ENCODE measurements at places on chromosomes 2 and 18.

DNA sequence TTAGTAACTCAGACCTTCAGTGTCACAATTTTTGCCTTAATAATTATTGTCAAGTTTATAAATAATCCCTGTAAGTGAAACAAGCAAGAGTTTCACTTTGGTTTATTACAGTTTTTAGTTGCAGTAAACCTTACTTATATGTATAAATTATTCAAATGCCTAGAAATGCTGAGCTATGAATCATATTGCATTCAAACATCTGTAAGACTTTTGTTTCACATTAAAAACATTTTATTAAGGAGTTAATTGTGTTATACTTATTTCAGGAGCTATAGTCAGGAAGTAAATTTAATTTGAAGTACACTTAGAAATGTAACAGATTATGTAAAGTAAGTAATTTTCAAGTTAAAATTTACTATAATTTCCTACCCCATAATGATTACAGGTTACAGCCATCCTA lies 3.9 kb upstream of the ETAA1 start:
- no peak for DNase-seq

DNA sequence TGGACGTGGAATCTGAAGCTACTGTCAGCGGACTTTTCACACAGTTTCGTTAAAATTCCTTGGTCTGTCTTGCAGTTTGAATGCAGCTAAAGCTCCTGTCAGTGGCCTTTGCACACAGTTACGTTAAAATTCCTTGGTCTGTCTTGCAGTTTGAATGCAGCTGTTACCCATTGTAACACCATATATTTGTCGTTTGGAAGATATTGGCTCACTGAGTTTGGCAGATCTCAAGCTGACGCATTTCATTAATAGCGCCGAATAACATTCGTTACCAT lies 1.0 kb downstream of the LIMS1 start:
- peak; percentile 37 for DNase-seq

- no peak for DNase-seq
These were observed 2156.0 kb upstream of the PIK3C3 start for GRCh38 chr18:39799006-39799405.

DNA sequence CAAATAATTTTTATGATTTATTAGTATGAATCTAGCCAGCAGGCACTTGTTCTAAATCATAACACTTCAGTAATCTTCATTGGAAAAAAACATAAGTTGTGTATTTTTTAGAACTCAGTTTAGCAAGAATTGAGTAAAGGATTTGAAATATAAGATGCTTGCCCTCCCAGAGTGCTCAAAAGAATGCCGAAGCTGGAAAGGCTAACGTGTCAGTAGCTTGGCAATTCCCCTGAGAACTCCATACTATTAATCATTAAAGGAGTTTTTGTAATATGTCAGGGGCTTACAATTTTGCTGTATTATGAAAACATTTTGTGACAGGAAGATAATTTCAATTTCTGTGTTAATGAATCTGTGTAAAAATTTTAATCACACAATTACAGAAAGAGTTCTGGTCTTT lies 122.7 kb downstream of the GULP1 start:
- DNase-seq = no peak

DNA sequence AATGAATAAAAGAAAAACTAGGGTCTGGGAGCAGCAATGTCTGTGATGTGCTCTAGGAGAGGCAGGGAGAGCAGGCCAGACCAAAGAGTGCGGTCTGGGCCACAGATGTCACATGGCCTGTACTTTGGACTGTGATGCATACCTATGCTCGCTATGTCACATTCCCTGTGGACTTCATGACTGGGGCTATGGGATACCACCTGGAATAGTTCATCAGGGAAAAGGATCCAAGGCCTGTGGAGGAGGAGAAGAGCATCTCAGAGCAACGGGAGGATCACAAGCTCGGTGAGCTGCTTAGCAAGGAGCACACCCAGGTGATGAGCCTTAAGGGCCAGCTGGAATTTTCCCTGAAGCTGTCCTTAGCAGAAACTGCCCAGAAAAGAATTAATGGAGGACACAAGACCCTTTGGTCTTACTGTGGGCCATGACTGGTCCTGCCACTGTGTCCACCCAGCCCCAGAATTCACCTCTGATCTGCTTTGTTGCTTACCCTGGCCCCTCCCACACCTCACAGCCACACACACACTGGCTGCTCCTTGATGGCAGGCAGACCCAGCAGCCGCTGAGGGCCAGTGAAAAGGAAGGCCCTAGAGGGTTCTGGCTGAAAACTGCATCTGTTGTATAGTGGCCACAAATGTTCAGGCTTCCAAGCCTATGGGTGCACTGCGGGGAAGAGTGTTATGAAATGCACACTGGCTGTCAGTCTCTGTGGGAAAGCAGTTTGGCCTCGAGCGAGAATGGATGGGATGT lies 25.3 kb upstream of the GCC2 start:
- DNase-seq = no peak

DNA sequence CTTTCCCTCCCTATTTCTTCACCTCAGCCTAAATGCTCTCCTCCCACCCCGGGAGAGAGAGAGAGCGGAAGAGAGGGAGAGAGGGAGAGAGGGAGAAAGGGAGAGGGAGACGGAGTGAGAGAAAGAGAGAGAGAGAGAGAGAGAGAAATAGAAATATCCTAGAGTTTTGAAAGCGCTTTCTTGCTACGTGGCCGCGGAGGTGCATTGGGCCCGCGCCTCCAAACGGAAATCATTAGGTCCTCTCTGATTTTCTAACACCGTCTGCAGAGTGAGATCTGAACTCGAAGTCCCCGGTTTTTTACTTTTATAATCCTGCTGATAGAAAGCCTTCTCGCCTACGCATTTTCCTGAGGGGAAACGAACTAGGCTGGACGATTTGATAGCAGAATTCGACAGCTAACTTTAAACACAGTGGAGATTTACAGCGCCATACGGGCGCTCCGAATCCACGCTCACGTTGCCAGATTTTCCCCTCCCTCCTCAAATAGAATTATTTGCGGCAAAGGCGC lies 903 bp upstream of the EVX2 start:
- no peak for DNase-seq

DNA sequence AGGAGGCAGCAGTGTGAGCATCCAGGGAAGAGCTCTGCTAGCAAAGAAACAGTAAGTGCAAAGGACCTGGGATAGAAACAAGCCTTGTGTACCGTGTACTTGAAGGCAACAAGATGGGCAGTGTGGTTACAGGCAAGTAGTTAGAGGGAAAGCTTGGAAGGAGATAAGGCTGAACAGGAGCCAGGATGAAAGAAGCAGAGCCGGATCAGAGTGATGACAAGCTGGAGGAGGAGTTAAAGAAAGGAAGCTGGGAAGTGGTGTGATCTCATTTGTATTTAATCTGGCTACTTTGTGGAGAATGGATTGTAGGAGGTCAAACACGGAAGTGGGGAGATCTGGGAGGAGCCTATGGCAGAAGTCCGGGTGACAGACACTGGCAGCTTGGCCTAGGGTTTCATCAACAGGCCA lies 44.7 kb upstream of the VPS54 start:
- no peak for DNase-seq

- no peak for DNase-seq
These were observed 206.1 kb downstream of the HAUS1 start for GRCh38 chr18:46310258-46310657.

Measured in femur (tissue), 1 donor.